Spinal cord (tissue), 10 donors: ENCODE measurements at places on chromosomes 4 and X. TPM values are rescaled to one million over a fixed set of nuclear protein-coding genes. Genes with fewer than 3 reads are reported as not detected.

The DGAT2L6 gene
- total RNA-seq: not detected

The PRRG1 gene
- 16.6 TPM for total RNA-seq

The MAGEB2 gene
- not detected for total RNA-seq

The ADGRA3 gene
- 57.4 TPM for total RNA-seq

The LIMCH1 gene
- 64.9 TPM for total RNA-seq

The MAGEC3 gene
- total RNA-seq: not detected

The ALB gene
- total RNA-seq: 44.9 TPM

The MAGEB4 gene
- total RNA-seq: not detected

The NUP62CL gene
- 8.8 TPM for total RNA-seq

The CFAP299 gene
- 3.0 TPM for total RNA-seq

The SPON2 gene
- total RNA-seq: 10.6 TPM

The BLOC1S4 gene
- total RNA-seq: 6.5 TPM

The S100G gene
- total RNA-seq: not detected

The FAM184B gene
- 6.8 TPM for total RNA-seq

The SLC6A14 gene
- total RNA-seq: 0.06 TPM

The TRIM2 gene
- total RNA-seq: 487 TPM

The NRK gene
- total RNA-seq: 1.9 TPM

The SOWAHB gene
- total RNA-seq: 1.1 TPM

The DCAF12L1 gene
- 0.99 TPM for total RNA-seq

The ADH7 gene
- not detected for total RNA-seq

The CT55 gene
- 0.10 TPM for total RNA-seq

The PNMA6A gene
- total RNA-seq: 21.0 TPM

The CAPN6 gene
- total RNA-seq: 47.4 TPM

The TSPAN7 gene
- 177 TPM for total RNA-seq

The DDIT4L gene
- 4.8 TPM for total RNA-seq

The KIT gene
- 18.2 TPM for total RNA-seq

The SLITRK4 gene
- total RNA-seq: 15.2 TPM

The SSX4B gene
- total RNA-seq: not detected

The PTPN13 gene
- total RNA-seq: 170 TPM

The DMD gene
- 112 TPM for total RNA-seq

The GIMD1 gene
- not detected for total RNA-seq

The MAGEA6 gene
- not detected for total RNA-seq

The HPGDS gene
- 6.9 TPM for total RNA-seq

The PNCK gene
- total RNA-seq: 38.6 TPM

The SSX2B gene
- total RNA-seq: not detected

The ZNF330 gene
- total RNA-seq: 34.8 TPM

The POU3F4 gene
- total RNA-seq: 2.9 TPM

The MAGED4B gene
- 104 TPM for total RNA-seq

The PPM1K gene
- 47.9 TPM for total RNA-seq

The IL21 gene
- total RNA-seq: not detected

The BMPR1B gene
- 30.1 TPM for total RNA-seq

The MAP7D2 gene
- total RNA-seq: 27.4 TPM

The GRPR gene
- total RNA-seq: 0.55 TPM

The XAGE1B gene
- not detected for total RNA-seq

The CITED1 gene
- total RNA-seq: 4.3 TPM

The GLRA2 gene
- 52.1 TPM for total RNA-seq

The ZNF711 gene
- 69.8 TPM for total RNA-seq

The SPIN2A gene
- 4.8 TPM for total RNA-seq

The SPRY1 gene
- 27.7 TPM for total RNA-seq

The MAGEA4 gene
- not detected for total RNA-seq

The MANBA gene
- total RNA-seq: 36.6 TPM

The ARHGAP36 gene
- 21.0 TPM for total RNA-seq

The NKAP gene
- total RNA-seq: 9.8 TPM

The TEX11 gene
- total RNA-seq: not detected

The CDS1 gene
- 9.6 TPM for total RNA-seq
